ENCODE measurements at places on chromosomes 1 and 21. TPM values are rescaled to one million over a fixed set of nuclear protein-coding genes. Genes with fewer than 3 reads are reported as not detected.

FCMR gene
- not detected for total RNA-seq

SMPDL3B gene
- total RNA-seq, result 0.09 TPM

WDR64 gene
- not detected for total RNA-seq

CRABP2 gene
- total RNA-seq, result 0.09 TPM

IGSF21 gene
- total RNA-seq, result not detected

ANGEL2 gene
- 33.3 TPM for total RNA-seq

PGLYRP4 gene
- total RNA-seq, result not detected

BLACAT1 gene
- not detected for total RNA-seq

PLA2G2E gene
- total RNA-seq, result not detected

RBM11 gene
- not detected for total RNA-seq

RAD54L gene
- total RNA-seq, result 3.8 TPM

TRABD2B gene
- total RNA-seq, result under 0.01 TPM

SYNC gene
- 12.3 TPM for total RNA-seq

SYT11 gene
- total RNA-seq, result 29.9 TPM

TACSTD2 gene
- 0.18 TPM for total RNA-seq

ZNF683 gene
- not detected for total RNA-seq

BCAN gene
- not detected for total RNA-seq

EPHA10 gene
- total RNA-seq, result not detected

ITLN2 gene
- 0.18 TPM for total RNA-seq

LCE1C gene
- not detected for total RNA-seq
